NCI-H1930 (cell line): ENCODE measurements at places on chromosomes 2 and 18.

DNA sequence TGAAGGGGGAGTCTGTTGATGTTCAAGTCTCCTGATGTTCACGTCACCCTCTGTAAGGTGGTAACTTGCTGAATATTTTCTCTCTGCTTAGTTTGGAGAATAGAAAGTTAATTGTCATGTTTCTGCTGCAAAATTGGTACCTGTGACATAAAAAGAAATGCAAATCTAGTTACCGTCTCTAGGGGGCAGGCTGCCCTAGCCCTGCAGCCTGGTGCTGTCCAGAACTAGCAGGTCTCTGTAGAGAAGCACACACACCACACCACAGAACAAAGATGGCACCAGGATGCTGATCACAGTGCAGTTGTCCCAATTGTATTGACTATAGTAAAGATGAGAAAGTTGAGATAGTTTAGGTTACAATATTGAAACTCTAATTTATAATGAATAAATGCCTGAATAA lies 47.0 kb downstream of the SLC9A4 start:
- peak; percentile 31 for DNase-seq

DNA sequence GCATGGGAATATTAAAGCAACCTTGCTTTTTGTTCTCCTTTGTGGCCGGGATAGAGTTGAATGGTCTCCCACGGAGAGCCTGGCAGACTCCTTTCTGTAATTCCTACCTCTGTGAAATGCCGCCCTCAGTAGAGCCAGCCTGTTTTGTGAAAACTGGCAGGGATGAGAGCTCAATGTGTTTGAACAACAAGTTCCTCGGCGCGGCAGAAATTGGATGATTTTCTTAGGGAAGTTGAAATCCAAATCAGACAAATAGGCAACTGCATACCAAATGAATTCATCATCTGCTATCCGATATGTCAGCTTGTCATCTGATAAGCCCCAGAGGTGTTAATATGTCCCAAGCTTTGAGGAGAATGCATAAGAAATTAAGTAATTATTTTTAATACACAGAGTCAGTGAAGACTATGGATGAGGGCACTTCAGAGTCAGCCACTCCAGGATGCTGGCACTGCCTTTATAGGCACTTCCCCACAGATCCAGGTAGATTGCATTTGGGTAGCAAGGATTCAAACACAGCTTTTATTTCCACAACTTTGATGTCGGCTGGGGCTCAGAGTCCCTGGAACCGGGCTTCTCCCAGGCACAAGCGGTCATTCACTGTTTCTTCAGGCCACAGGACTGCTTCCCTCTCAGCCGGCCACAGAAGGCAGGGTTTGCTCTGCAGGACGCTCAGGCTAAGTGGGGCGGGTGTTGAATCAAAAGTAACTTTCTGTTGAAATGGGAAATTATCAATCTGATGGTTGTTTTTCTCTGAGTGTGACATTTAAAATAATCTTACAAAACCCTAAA lies 82.8 kb upstream of the REV1 start:
- DNase-seq: no peak

- no peak for DNase-seq
Measured at GRCh38 chr18:58288921-58289797, 245.1 kb downstream of the NEDD4L start.

DNA sequence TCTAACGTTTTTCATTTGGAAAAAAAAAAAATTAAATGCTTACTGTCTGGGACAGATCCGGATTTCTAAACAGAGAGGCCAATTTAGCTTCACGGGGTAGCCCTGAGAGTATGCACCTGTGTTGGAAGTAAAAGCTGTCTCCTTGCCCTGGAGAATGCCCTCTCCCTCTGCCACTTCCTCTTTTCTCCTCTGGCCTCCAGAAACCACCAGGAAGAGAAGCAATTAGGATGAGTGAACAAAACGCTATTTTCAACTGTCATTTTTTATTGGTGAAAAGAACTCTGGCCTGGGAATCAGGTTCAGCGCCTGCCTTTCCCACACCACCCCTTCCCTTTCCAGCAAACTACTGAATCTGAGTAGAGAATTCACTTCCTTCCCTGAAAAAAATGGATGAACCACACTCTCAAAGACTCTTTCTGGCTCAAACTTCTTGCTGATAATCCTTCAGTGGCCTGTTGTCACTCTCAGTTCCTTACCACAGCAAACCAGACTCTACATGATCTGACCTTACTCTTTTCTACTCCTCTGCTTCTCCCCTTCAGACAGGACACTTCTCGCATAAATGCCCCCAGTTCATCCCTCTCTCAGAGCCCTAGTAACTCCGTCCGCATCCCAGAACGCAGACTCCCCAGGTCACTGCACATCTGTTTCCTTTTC lies 29.8 kb downstream of the KLF7 start:
- DNase-seq: no peak

- no peak for DNase-seq
Measured at GRCh38 chr2:199966976-199967375, 11.6 kb downstream of the MAIP1 start.

DNA sequence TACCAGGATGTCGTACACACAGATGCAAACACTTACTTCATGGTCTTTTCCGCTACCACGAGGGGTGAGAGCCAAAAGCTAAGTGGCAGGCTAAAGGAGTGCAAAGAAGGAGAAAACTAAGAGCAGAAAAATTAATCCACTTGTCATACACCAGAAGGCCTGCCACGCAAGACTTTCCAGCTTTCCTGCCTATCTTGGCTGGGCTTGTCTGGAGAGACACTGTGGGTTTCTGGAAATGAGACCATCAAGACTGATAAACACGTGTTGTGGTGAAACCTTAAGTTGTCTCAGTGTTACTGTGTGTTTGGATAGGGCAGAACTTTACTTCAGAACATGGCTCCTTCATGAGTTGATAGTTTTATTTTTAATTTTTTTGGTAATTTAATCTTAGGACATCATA lies 175.6 kb downstream of the FMNL2 start:
- no peak for DNase-seq

DNA sequence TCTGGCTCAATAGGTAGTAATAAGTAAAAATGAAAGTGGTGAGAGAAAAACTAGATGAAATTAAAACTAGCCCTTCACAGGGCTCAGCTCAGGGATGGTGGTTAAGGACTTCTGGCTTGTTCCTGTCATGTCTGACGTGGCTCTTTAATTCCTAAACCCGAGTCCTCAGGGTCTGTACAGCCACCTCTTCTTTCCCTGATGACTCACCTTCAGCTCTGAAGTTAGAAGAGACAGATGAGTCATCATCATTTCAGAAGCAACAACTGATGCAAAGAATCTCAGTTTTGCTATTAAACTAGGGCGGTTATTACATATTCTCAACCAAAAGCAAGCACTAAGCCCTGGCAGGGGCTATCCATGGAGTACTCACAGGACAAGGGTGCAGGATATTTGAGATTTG lies 24.0 kb upstream of the ITGB6 start:
- no peak for DNase-seq

DNA sequence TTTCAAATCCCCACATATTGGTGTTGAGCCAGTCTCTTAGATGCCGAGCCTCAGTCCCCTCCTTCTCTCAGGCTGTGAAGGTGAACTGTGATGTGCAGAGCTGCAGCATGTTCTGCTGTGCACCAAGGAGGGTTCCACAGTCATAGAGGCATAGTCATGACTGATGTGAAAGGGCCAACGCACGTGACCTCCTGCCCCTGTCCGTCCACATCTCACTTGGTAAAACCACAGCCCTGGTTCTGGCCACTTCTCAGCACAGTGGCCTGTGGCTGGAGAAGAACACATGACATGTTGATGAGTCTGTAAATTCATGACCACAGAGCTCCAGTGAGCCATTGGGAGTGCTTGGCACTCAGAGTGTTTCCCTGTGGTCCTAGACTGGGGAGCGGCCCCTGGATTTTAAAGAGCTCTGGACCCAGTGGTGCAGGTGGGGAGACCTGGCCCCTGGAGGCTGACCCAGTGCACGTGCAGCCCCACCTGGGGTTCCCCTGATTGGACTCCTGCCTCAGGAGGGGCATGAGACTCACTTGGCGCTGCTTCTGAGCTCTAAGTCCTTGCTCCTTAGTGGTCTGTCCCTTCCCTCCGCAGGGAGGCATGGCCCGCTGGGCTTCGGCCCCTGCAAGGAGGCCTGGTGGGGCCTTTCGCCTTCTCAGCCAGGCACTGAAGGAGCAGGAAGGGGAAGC lies 25.3 kb downstream of the INPP4A start:
- no peak for DNase-seq

DNA sequence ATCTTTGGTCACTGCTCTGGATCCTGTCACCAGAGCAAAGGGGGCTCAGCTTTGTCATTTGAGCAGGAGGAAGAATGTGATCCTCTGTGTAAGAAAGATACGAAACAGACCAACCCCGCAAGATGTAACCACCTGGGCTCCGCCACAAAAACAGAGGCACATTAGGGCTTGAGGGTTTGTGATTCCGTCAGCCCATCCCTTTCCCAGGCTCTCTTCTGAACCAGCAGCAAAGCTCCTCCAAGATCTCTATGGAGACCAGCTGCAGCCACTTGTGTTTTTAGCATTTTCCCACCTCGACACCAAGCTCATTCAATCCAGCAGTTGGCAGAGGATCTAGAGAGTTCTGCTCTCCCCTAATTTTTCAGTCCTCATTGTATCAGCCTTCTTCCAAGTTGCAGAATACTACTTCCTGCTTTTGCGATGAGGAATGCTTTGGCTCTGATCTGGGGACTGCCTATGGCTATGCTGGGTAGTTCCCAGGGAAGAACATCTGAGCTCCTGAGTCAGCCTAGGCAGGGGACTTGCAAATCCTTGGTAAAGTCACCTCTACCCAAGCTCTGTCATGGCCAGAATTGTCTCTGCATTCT lies 139.6 kb upstream of the RAB12 start:
- no peak for DNase-seq

DNA sequence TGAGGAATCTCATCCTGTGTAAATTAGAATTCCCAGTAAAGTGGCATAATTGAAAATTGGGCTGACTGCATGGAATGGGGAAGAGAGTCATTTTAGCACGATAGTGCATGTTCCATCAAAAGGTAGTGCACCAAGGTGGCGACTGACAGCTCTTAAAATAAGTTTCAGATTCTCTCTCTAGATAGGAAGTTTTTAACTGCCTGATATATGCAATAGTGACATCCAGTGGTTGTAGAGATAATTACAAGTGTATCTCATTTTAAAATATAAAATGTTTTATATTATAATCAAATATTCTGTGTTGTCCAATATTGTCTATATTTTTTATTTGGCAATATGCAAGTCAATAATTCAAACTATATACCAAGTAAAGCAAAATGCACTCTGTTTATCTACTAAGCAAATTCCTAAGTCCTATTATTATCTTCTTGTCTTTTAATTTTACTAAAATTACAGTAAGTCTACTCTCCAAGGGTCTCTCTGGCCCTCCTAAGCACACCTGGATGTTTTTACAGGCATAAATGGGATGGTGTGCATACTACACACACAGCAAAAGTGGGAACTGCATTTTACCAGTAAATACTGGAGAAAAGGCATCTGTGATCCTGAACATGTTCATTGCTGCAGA lies 397.7 kb upstream of the HNRNPA3 start:
- peak; percentile 49 for DNase-seq

DNA sequence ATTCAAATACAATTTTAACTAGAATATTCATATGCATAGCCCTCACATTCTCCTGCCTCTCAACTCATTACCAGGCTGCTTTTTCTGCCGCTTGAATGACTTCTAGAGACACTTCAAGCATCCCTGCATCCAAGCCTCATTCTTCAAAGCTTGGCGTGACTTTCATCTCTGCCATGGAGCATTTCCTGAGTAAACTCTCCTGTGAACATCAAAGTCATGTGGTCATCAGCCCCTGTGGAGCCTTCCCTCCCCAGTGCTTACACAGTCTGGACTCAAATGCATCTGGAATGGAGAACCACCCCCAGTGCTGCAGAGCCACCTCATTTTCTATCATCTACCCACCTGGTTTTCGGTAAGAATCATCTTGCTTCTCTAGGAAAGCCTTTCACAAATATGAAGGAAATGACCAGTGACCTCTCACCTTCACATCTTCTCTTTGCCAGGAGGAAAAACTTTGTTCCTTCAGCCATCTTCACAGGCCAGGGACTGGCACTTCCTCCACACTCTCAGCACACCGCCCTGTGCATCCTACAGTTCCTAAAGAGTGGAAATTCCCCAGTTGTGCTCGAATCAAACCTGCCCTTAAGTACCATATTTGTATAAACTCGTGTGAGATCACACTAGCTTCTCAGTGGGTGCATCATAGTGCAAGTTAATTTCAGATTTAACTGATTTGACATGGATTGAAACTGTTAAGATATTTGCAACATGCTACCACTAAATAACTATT lies 116.4 kb downstream of the COL6A3 start:
- DNase-seq: no peak

GRCh38 chr2:98335271-98335670 lies 11.0 kb upstream of the CNGA3 start:
- no peak for DNase-seq

DNA sequence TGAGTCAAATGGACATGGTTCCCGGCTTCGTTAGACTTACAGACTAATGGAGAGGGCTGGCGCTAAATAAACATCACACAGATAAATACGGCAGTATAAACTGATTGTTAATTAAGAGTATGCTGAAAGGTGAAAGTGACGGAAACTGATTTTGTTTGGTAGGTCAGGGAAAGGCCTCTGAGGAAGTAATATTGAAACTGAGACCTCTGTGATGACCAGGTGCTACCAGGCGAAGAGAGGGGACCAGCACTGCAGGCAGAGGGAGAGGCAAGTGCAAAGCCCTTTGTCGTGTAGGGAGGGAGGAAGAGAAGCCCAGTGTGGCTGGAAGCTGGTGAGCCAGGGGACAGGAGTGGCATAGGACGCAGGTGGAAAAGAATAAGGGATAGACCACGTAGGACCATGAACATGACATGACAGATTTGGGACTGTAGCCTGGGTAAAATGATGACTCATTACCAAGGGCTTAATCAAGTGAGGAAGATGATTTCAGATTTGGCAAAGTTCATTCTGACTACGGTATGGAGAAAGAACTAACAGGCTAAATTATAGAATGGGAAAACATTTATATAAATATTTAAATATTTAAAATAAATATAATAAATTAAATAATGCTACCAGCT lies 433.1 kb downstream of the NCKAP5 start:
- no peak for DNase-seq

- no peak for DNase-seq
Measured at GRCh38 chr2:182133195-182133891, 147.7 kb downstream of the PPP1R1C start.

GRCh38 chr2:109126501-109126860 lies 2.5 kb upstream of the SH3RF3 start:
- no peak for DNase-seq

DNA sequence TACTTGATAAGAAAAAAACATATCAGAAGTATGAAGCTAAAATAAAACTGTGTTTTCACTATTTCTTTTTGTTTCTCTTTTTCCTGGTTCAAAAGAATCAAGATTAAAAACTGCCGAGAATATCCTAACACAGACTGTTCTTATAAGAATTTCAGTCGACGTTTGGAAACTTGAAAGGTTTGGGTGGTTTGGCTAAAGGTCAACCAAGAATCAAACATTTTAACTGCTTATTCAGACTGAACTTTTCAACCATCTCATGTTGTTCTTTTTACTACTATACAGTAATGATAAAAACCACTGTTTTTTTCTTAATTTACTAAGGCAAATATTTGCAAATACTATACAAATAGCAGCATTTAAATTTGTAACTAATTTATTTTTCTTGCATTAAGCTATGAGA lies 308.5 kb upstream of the TFPI start:
- no peak for DNase-seq
